Skeletal muscle cell (primary cell): ENCODE measurements at places on chromosomes 2 and 18.

- DNase-seq, result no peak
These were observed 695.7 kb downstream of the TDRD15 start for GRCh38 chr2:21819454-21819853.

DNA sequence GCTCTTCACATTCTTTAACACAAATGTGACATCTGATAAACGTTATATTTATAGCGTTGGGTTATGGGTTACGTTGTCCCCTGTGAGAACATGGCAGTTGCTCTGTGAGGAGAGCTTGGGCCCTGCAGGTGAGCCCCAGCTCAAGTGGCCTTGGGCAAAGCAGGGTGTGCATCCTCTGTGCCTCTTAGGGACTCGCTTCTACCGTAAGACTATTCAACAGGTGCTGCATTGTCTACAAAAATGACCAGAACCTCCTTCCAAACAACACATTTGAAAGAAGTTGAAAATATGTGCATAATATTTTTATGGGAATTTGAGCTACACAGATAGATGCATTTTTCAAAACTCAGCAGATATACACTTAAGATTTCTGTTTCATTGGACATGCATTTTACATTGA is 16.4 kb upstream of the CHMP1B start:
- DNase-seq, result no peak

- DNase-seq, result no peak
These were observed 182.3 kb downstream of the RDH14 start for GRCh38 chr2:18378020-18378653.

DNA sequence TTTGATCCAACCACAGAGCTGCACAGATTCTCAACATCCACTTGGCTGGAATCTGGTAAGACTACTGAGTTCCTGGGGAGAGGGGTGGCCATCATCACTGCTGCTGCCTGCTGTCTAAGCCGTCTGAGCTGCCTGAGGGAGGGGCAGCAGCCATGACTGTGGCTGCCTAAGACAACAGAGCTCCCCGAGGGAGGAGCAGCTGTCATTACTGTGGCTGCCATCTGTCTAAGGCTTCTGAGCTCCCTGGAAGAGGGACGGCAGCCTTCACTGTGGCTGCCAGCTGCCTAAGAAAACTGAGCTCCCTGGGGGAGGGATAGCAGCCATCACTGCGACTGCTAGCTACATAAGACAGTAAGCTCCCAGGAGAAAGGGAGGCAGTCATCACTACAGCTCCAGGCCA is 584.4 kb downstream of the NR4A2 start:
- no peak for DNase-seq

GRCh38 chr2:2856723-2857415 is 520.7 kb downstream of the EIPR1 start:
- DNase-seq, result no peak

DNA sequence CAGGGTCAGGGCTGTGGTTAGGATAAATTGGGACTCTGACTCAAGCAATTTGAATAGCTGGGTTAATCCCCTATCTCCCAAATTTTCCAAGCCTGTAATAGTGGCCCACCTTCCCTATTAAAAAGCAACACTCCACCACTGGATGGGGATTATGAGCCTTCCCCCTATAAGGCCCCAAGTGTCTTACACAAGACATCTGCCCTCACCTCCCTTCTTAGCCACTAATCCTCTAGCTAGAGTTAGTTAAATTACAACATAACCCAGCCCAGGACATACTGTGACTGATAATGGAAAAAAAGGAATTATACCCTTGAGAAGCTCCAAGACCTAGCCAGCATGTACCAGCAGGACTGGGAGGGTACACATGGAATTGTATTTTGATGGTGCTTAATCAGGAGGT is 190.4 kb downstream of the NRP2 start:
- DNase-seq, result no peak

DNA sequence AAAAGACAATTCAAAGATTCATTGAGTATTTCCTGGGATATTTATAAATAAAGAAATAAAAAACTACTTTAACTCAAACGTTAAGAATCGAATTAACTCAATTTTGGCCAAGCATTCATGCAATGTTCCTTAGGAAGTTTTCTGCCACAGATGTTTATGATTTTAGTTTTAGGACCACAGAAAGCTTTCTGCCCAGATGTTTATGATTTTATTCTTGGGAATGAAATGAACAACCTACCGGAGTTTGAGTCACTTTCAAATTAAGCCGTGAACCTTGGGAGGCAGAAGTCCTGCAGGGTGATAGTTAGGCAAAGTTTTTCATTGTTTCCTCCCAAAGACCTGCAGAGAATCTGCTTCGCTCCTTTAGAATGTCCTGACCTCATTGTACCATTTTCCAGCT is 34.7 kb upstream of the MBP start:
- no peak for DNase-seq

DNA sequence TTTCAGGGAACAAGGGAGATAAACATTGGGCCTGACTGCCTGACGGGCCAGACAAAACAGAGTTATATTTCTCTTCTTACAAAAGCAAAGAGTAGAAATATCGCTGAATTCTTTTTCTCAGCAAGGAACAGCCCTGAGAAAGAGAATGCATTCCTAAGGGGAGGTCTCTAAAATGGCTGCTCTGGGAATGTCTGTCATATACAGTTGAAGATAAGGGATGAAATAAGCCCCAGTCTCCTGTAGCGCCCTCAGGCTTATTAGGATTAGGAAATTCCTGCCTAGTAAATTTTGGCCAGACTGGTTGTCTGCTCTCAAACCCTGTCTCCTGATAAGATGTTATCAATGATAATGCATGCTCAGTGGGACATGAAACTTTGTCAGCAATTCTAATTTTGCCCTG is 134.9 kb upstream of the CNTNAP5 start:
- DNase-seq, result no peak

- DNase-seq, result no peak
These were observed 172.3 kb downstream of the ICOS start for GRCh38 chr2:204108781-204109295.

DNA sequence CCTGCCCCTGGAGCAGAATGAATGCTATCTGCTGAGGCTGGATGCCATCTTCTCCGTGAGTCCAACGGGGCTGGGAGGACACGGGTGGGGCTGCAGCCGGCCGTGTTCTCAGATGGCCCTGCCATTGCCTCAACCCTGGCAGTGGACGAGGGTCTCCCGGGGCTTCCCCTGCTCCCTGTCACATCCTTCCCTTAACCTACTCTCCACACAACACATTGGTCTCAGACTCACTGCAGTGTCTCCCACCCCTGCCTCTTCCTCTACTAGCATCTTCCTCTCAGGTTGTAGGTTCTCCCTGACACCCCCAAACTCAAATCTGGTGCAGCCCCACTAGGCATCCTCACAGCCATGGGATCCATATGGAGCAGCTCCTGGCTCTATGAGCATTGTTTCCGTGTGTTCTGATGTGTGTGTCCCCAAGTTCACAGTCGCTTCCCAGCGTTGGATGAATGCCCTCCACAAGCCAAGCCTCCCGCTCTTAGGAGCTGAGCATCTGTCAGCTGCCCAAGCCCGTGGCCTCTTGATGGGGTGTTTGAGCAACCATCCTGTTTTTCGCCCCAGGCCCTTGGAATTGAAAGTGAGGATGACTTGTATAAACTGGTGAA is 27.8 kb downstream of the OTOF start:
- no peak for DNase-seq
